Dermis microvascular lymphatic vessel endothelial cell (primary cell): ENCODE measurements at places on chromosomes 6 and 20.

GRCh38 chr6:137218473-137218916, 690 bp downstream of the IFNGR1 start:
- peak; percentile 58 for DNase-seq

DNA sequence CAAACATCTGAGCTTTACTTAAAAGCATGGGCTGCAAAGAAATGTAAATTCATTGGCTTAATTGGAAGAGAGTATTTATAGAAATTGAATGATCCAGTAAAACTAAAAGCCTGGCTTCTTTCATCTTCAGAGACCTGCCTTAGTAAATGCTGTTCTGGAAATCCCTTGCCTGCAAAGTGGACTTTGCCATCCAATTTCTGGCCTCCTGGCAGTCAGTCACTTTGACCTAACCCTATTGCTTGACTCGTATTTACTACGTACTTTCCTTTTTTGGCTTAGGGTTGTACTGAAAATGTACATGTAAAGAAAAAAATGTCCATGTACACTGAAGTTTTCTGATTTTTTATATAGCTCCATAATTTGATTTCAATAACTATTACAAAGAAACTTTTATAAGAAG, 47.1 kb downstream of the E2F3 start:
- no peak for DNase-seq

- DNase-seq = no peak
Observed at GRCh38 chr6:89008001-89008814, 44.8 kb upstream of the RNGTT start.

GRCh38 chr6:155530219-155530834, 74.7 kb upstream of the NOX3 start:
- DNase-seq = peak; percentile 70

- peak; percentile 23 for DNase-seq
Observed at GRCh38 chr6:106339334-106340029, 13.9 kb upstream of the ATG5 start.

- no peak for DNase-seq
Observed at GRCh38 chr6:124535299-124535698, 426.9 kb upstream of the RNF217 start.

DNA sequence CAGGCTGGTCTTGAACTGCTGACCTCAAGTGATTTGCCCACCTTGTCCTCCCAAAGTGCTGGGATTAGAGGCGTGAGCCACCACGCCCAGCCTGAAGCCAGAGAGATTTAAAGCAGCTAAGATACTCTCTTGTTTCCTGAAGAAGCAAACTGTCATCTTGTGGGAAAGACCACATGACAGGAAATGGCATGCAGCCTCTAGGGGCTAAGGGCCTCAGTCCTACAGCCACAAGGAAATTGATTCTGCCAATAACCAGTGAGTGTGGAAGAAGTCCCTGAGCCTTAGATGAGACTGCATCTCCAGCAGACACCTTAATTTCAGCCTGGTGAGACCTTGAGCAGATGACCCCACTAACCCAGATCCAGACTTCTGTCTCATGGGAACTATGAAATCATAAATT, 40.9 kb downstream of the KIZ start:
- no peak for DNase-seq

GRCh38 chr6:134029495-134030455, 22.6 kb downstream of the SLC2A12 start:
- peak; percentile 90 for DNase-seq
